ENCODE measurements at places on chromosomes 3 and 15. TPM values are rescaled to one million over a fixed set of nuclear protein-coding genes. Genes with fewer than 3 reads are reported as not detected.

DNA sequence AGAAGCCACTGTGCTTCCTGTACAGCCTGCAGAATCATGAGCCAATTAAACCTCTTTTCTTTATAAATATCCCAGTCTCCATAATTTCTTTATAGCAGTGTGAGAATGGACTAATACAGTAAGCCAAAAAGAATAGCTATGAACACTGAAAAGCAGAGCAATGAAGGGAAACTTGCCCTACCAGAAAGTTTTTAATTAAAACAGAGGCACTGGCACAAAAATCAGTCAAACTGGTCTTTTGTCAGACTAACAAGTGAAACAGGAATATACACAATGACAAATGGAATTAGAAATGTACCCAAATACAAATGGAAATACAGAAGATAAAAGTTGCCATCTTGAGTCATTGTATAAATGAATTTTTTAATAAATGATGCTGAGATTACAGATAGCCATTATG lies 40.5 kb downstream of the POLQ start:
- DNase-seq, result no peak

- no peak for DNase-seq
Observed at GRCh38 chr3:155387571-155387970, 94.1 kb upstream of the STRIT1 start.

DNA sequence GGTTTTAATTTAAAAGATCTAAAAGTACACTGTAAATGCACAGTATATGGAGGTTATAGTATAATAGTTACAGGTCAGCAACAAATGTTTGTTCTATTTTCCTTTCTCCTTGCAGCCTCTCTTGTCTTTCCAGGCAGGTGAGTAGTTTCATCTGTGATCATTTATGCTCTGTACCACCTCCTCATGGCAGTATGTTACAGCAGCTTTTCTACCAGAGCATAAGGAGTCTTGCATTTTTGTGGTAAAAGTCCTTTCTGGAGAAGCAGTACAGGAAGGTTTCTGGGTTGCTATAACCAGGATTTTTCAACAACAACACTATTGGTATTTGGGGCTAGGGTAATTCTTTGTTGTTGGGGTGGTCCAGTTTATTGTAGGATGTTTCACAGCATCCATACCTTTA lies 59.5 kb downstream of the ZNF609 start:
- DNase-seq, result no peak

GRCh38 chr3:45527727-45528126 lies 66.8 kb upstream of the LIMD1 start:
- no peak for DNase-seq

DNA sequence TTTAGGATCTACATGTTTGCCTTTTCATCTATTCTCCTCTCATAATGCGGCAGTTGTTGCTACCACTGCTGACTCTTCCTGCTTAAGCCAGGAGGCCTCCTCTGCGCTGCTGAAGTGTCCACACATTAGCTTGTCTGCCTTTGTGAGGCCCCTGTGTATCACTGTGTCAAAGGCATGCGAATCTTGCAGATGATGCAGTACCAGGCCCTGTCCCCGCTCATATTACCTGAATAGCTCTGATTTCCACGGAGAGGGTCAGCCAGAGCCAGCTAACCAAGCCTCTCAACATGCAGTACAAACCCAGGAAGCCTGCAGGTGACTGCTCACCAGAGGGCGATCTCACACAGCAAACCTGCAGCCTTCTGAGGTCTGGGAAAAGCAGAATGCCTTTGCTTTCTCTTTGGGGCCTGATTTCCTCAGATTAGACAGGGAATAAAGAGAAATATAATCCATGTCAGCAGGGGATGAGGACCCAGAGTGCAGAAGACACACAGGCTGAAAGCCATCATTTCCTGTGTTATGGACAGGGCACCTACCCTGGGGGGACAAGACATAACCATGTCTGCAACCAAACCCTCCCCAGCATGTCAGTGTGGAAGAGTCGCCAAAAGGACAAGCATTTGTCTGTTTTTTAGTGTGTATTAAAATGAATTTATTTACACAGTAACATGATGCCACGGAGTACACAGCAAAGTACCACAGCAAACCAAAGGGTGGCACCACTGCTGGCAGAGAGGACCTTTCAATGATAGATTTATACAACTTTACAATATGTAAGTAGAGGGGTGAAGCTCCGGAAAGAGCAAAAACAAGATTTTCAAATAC lies 36.8 kb upstream of the TSPAN3 start:
- DNase-seq, result peak; percentile 27

DNA sequence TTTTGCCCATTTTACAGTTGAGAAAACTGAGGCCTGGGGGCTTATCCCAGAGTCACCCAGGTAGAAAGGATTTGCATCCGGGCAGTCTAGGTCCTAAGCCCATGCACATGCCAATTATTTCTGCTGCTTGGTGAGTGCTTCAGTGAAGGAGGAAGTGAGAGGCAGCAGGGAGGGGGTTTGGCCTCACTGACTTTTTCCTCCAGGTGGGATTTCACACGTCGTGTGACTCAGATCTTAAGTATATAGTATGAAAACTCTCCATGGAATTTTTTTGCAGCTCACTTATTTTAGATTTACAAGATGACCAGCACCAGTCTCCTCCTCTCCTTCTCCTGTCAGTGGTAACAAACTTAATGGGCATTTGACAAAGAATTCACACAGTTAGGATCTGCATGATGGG lies 4.6 kb downstream of the ITGA11 start:
- no peak for DNase-seq

GRCh38 chr15:66863390-66864085 lies 161.5 kb downstream of the SMAD6 start:
- no peak for DNase-seq

GRCh38 chr3:43231276-43232000 lies 54.9 kb upstream of the SNRK start:
- no peak for DNase-seq

DNA sequence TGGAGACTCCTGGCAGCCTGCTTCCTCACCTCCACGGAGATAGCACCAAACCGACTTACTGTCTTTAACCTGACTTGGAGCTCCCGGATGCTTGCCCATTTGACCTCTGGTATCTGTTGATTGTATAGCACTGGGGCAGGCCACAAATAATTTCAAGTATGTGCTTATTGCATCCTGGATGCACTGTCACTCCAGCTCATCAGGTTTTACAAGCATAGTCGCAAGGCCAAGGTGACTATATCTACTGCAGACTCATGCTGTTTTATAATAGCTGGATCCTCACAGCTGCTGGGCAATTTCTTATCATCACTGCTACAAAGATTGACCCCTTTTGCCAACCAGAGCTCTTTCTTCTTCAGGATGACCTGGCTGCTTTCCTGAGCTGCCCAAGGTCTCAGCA lies 45.6 kb downstream of the PEX5L start:
- DNase-seq, result no peak

- DNase-seq, result no peak
Observed at GRCh38 chr15:47756872-47757271, 39.6 kb downstream of the SEMA6D start.

DNA sequence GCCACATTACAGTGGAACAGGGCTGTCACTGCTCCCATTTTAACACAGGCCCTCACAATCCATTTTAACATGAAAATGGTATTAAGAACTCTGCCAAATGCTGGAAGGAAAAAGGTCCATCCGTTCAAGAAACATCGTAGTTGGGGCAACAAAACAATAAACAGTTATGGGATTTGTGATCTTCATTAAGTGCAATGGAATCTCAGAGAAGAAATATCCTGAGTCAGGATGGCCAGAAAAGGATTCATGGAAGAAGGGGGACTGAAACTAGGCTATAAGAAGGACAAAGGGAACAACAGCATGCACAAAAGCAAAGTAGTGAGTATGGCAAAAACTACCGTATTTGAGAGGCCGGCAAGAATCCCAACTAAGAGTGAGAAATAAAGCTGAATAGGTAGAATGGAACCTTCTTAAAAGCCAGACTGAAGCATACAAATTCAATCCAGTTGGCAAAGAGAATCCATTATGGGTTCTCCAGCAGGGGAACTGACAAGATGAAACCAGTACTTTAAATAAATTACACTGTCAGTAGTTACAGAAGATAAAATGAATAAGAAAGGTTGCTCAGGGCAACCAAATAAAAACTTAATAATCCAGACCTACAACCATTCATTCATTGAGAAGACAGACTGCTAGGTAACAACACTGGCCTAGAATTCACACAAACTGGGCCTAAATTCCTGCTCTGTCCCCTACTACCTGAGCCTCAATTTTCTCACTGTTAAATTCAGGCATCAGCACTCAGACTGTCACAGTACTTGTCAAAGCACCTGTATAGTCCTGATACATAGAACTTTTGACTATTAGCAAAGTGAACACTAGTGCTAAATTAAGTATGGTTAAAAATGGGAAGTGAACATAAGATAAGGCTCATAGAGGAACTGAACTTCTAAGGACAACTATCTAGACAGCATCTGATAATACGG lies 6.3 kb downstream of the TBL1XR1 start:
- DNase-seq, result no peak

GRCh38 chr3:49265661-49266386 lies 11.2 kb downstream of the C3orf62 start:
- peak; percentile 23 for DNase-seq

DNA sequence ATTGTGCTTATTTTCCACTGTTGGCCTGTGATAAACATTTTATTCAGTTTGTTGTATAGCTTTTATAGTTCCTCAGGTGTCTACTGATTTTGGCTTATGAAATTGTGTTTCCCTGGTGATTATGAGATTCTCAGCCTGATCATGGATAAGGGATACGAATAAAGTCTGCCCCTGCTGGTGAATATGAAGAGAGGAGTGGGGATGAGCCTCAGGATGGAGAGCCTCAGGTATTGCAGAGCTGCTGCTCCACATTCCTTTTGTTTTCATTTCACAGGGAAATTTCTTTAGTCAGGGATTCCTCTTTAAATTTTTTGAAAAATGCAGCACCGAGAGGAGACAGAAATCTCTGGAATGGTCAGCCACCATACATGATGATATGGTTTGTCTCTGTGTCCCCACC lies 14.7 kb upstream of the RAB6B start:
- no peak for DNase-seq

DNA sequence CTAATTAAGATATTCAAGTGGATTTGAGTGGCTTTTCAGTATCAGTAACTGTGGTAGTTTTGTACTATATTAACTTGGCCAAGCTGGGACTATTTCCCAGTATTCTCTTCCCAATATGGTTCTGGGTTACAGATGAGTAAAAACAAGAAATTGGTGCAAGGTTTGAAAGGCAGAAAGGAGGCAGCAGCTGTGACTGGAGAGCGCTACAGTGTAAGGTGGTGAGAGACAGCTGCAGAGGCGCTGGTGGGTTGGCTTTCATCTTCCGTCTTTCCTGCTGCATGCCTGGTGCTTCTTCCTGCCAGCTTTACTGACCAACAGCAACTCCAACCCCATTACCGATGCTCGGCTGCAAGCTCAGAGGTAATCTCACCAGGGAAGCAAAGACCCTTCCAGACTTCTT lies 9.8 kb downstream of the DPH3 start:
- DNase-seq, result no peak

DNA sequence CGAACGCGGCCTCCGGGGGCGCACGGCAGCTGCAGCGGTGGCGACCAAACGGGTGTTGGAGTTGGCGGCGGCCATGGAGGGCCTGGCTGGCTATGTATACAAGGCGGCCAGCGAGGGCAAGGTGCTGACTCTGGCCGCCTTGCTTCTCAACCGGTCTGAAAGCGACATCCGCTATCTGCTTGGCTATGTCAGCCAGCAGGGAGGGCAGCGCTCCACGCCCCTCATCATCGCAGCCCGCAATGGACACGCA lies 725 bp downstream of the FEM1B start:
- DNase-seq, result no peak

DNA sequence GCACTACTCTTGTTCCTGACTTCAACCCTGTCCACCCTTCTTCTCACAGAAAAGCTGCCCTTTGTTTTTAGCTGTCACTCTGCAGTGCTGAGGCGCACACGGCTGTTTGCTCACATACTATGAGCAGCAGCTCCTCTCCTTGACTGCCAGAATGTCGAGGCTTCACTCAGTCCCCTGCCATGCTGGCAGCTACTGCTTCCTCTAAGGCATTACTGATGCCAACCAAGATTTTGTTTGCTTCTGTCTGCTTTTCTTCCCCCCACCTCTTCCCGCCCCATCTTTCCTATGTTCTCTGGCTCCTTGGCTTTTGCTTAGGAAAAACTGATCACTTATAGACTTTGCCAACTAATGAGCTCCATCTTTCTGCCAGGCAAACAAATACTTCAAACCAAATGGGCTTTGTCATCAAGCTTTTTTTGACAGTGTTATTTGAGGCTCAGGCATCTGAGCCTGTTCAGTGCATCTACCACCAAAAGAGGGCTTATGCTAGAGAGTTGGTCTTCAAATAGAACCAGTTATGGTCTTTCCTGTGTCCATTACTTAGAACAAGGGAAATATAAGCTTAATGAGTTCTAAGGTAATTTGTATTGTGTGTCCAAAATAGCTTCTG lies 81.0 kb downstream of the FBXL2 start:
- DNase-seq, result no peak

DNA sequence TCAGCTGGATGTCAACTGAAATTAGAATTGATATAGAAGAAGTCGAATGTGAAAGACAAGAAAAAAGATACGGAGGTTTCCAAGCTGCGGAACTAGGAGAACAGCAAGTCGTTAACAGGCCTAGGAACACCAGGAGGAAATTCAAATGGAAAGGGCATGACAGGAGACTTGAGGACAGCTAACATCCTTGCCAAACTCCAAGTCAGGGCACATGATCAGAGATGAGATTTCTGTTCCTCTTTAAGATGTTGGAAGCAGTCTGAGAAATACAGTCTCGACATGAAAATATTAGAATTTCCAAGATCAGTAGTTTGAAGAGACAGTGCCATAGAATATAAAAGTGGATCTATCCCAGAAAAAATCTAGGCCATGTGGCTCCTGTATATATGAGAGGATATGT lies 5.0 kb downstream of the MYO5A start:
- no peak for DNase-seq

- DNase-seq, result no peak
Observed at GRCh38 chr15:93330912-93331544, 242.0 kb upstream of the RGMA start.

DNA sequence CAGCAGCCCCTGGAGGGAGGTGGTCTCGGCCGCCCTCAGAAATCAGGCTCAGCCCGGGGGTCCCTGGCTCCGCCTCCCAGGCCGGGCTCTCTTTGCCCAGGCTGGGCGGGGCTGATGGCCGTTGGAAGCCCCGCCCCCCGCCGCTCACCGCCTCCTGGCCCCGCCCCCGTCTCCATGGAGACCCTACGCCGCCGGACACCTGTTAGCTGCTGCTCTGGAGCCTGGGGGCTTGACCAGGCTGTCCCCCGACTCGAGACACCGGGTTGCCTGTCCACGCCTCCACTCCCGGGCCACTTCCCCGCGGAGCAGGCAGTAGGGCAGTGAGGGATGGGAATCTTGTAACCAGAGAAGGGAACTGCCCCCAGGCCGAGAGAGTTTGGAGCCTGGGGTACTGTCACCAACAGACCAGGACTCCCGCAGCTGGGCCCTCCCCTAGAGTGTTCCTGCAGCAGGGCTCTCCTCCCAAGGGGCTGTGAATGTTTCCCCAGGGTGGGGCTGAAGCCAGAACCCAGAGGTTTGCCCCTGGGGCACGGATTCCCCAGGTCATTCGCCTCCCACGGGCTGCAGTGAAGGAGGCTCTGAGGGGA lies 27.8 kb upstream of the RPL32 start:
- peak; percentile 60 for DNase-seq

Gene SNX22
- 56.2 TPM for total RNA-seq

Gene GPR87
- total RNA-seq, result not detected

Gene CD96
- total RNA-seq, result 0.14 TPM

Gene ATG3
- 45.0 TPM for total RNA-seq

Gene CD276
- total RNA-seq, result 40.8 TPM

Gene ABHD17C
- 5.3 TPM for total RNA-seq

Gene GLDN
- total RNA-seq, result 6.3 TPM

Gene NR2E3
- 0.12 TPM for total RNA-seq
